GM10248 (cell line): ENCODE measurements at places on chromosomes 13 and 19.

DNA sequence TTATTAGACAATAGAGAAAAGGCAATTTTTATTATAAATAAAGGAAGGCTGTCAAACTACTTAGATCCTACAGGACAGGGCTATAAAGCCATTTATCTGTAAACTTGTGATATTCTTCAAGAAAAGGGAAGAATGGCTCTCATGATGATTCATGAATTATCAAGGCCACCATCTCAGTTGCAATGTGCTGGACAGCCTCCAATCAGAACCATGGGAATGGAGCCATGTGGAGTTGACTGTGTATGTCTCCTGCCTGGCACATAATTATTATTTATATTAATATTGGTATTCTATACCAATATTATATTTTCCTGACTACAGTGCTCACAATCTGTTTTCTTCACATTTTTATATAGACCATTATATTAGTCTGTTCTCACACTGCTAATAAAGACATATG is 560.5 kb upstream of the MIR17HG start:
- no peak for DNase-seq

DNA sequence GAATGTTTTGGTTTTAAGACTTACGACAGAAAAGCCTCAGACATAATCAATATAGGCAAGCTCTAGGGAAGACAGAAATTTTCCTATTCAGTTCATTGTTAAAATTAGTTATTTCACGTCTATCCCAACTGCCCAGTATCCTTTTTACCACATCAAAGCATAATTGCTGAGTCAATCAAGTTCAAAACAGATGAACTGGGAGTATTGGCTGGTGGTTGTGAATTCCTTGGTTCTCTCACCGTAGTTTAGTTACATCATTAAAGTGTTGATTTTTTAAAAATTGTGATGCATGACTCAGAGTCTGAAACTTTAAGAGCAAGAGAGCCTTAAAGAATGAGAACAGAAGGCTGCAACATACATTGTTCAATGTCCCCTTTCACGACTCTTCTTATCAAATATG is 143.3 kb upstream of the FREM2 start:
- no peak for DNase-seq

DNA sequence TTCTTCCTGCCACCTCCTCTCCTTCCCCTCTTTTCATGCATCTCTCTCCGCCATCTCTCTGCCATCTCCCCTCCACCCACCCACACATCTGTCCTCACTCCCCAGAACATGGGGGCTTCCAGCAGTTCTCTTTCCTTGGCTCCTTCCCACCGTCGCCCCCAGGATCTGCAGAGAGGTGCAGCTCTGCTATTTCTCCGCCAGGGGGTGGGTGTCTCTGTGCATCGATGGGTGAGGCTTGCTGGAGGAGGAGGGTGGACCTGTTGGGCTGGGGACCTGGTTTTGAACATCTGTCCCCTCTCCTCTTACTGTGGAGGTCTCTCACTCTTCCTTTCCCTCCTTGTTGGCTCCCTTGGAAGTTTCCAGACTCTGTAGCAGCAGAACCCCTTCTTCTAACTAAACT is 51.7 kb downstream of the MYH14 start:
- DNase-seq: no peak

DNA sequence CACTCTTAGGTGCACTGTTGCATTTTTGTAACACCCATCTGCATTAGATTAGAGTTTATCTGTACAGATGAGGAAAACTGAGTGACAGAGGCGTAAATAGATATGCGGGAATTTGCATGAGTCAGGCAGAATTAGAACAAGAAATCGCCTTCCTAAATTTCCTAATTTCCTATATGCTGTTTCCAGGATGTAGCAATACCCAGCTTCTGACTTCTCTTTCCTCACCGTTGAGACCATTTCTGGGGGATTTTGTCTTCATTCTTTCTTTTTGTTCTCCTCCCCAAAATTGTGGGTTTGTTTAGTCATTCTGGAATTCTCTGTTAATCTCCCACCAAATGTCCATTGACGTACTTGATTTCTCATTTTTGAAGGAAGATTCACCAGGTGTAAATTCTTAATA is 10.6 kb upstream of the ZNF792 start:
- DNase-seq: no peak

- peak; percentile 48 for DNase-seq
These were observed 42.5 kb downstream of the DNM2 start for GRCh38 chr19:10760273-10760944.

- no peak for DNase-seq
These were observed 895 bp downstream of the B3GNT8 start for GRCh38 chr19:41426116-41426841.
